ENCODE measurements at places on chromosomes 4 and X.

DNA sequence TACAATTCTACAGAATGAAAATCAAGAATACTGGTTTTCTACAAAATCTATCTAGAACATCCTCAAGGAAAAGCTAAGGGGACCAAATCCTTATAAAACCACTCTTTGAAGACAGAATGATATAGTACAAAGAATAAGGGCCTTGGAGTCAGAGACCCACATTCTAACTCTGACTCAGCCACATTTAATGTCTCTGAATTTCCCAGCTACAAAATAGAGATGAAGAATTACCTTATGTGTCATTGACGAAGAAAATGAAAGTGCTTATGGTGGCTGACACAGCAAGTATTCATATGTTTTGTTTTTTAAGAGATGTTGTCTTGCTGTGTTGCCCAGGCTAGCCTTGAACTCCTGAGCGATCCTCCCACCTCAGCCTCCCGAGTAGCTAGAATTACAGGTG, 35.9 kb upstream of the CXorf38 start:
- DNase-seq = no peak

GRCh38 chr4:3753726-3754412, 12.3 kb upstream of the ADRA2C start:
- no peak for DNase-seq

- DNase-seq = no peak
These were observed 192.7 kb upstream of the LEF1 start for GRCh38 chr4:108361446-108361820.

DNA sequence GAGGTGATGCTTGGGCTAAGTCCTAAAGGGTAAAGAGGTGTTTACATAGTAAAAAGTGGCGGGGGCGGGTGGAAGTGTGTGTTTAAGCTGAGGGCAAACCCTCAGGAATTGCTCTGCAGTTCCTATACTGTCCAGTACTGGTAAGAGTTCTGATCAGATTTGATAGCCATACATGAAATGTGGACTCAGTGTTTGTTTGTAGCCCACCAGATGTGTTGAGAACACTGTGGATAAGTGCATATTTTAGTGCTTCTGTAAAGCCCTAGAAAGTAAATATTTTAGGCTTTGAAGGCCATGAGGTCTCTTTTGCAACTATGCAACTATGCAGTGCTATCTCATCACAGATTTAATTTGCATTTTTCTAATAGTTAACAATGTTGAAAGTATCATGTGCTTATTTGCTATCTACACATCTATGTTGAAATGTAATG, 80.7 kb upstream of the EOLA2 start:
- no peak for DNase-seq

DNA sequence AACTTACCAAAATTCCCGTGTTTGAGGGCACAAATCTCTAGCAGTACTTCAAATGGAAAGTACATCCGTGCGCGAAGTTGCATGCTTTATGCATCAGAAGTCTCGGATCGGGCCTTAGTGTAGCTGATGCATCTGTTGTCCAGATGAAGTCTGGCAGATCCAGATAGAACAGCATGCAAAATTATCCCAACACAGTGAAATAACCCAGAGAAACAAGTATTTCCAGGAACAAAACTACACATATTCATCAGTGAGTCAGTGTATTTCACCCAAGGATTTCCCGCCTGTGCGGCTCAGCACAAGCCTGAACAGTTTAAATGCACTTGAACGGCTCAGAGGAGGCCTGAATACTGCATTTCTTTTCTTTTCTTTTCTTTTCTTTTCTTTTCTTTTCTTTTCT, 27.4 kb upstream of the CLDN24 start:
- no peak for DNase-seq

DNA sequence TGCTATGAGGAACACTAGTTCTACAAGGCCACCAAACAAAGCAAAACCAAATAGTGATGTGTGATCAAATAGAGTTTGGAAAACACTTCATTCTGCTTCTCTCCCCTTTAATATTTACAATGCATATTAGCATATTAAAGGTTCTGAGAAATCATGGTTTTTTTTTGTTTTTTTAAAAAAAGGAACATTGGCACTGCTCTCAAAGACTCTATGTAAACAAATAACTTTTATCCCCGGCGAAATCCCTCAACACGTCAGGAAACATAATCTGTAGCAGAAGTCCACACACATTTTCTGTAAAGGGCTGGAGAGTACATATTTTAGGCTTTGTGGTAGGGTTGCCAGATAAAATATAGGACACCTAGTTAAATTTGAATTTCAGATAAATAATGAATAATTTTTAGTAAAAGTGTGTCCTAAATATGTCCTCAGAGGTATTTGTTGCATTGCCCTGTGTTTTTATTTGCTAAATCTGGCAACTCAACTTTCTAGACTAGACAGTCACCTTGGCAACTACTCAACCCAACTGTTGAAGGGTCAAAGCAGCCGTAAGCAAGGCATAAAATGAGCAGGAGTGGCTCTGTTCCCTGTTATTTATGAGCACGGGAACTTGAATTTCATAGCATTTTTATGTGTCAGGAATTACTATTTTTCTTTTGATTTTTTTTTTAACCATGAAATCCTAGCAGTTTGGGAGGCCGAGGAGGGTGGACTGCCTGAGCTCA, 8.6 kb downstream of the SPATA4 start:
- no peak for DNase-seq

DNA sequence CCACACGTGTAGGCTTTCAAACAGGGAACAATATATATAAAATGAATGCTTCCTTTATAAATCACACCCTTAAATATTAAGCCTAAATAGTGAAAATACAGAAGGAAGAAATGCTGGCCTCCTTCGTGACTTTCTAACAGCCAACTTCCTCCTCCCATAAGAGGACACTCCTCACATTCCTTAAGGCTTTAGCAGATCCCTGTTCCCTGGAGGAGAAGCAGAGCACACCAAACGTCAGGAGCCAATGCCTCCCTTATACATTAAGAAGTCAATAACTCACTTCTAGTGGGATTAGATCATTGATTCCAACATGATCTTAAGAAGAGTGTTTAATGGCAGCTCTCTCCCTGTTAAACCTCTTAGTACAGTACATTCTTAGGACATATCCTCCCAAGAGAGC, 108.4 kb upstream of the FAM241A start:
- DNase-seq = no peak

DNA sequence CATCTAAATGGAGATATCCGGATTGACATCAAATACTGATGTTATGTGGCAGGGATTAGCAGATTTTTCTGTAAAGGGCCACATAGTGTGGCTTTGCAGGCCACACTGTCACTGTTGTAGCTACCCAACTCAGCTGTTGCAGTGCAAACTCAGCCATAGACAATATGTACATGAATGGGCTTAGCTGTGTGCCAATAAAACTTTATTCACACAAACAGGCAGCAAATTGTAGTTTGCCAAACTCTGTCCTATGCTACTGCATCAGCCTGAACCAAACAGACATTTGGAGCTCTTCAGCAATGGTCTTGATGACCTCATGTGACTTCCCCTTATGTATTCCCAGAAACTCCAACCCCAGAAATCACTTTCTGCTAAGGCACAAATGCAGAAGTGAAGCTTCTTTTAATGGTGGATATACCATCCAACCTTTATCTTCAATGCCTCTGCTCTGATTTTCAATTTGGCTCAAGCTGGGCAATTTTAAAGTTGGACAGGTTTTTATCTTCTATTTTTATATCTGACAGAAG, 18.4 kb upstream of the TRPC5OS start:
- DNase-seq = no peak

- DNase-seq = no peak
These were observed 174.8 kb downstream of the ENOX2 start for GRCh38 chrX:130728208-130728607.

DNA sequence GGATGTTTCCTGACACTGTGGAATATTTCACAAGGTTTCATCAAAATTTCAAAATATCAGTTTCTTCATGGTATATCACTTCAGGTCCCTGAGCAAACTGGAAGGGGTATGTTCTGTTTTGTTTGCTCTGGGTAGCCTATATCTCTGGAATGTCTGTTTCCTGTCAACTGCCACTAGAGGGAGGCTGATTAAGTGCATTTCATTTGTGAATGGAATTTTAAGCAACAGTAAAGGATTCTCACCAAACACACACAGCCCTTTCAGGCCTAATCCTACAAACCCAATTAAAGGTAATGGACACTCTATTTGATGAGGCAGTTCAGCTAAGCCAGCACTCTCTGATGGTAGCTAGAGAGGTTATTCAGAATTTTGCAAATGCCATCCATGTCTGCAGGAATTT, 307.1 kb downstream of the TEX13A start:
- no peak for DNase-seq

DNA sequence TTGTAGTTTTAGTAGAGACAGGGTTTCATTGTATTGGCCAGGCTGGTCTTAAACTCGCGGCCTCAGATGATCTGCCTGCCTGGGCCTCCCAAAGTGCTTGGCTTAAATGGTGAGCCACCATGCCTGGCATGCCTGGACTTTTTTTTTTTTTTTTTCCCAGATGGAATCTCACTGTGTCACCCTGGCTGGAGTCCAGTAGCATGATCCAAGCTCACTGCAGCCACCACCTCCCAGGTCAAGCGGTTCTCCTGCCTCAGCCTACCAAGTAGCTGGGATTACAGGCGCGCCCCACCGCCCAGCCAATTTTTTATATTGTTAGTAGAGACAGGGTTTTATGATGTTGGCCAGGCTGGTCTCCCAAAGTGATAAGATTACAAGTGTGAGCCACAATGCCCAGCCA, 8.4 kb downstream of the UBE2K start:
- DNase-seq = no peak

DNA sequence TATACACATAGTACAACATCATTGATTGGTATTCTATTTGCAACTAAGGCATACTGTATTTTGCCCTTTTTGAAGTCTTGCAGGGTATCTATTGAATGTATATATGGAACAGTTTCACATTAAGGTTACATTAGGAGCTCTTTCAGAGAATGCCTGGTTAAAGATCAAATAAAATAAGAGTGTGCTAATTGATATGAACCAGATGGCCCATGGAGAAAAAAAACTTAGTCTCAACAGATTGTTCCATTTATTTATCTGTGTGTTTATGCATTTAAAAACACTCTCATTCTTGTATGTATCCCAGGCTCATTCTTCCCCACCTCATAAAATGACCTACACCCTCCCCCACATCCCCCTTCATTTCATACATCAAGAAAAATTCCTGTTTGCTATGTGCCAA, 35.2 kb upstream of the GRIA2 start:
- DNase-seq = no peak

DNA sequence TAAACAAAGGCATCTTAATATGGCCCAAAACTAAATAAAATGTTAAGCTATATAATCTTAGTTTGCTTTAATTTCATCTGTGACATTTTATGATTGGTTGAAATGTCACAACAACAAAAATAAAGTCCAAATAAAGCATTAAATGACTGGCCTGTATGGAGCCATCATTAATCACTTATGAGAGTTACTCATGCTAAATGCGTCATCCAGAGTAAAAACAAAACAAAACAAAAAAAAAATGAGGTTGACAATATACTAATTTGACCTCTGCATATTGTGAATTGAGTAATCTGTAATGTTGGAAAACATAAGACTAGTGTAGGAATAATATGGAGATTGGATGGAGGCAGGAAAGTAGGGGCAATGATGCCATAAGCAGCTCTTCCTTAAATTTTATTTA, 139.7 kb downstream of the MAPK10 start:
- DNase-seq = no peak

DNA sequence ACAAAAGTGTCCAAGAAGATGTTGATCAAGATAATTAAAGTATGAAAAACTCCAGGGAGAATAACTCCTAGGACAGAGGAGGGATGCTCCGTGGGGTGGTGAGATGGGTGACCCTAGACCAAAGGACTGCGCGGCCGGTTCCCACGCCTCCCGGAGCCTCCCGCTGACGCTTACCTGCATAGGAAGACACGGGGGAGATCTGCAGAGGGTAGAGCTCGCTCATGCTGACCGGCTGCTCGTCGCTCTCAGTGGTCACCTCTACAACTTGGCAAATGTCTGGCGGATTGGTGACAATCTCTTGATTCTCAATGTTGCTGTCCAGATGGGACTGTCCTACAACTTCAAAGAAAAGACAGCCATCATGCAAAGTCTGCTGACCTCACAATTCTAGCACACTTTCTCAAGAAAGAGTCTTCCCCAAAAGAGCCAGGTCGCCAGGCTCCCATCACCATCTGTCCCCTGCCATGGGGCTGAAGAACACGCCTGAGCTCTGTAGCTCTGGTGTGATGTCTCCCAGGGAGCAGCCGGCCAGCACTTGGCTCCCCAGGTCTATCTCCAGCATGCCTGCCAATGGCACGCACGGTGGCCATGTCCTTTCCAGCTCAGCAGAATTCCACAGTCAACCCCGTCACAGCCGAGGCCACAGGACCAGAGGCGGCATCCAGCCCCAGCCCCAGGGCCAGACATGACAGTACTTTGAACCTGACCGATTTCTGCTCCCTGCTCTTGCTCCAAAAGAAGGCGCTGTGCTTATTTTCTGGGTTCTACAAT, 75.4 kb downstream of the IRF2 start:
- DNase-seq = no peak

DNA sequence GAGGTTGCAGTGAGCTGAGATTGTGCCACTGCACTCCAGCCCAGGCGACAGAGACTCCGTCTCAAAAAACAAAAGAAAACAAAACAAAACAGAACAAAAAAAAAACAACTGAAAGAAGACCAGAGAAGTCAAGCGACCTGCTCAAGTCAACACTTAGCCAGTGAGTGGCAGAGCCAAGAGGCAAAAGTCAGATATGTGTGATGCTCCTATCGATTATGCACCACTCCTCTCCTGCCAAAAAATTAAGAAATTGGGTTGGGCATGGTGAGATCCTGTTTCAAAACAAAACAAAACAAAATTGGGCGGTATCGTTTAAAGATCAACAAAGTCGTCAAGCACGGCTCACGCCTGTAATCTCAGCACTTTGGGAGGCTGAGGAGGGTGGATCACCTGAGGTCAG, 137.7 kb downstream of the PDS5A start:
- no peak for DNase-seq

DNA sequence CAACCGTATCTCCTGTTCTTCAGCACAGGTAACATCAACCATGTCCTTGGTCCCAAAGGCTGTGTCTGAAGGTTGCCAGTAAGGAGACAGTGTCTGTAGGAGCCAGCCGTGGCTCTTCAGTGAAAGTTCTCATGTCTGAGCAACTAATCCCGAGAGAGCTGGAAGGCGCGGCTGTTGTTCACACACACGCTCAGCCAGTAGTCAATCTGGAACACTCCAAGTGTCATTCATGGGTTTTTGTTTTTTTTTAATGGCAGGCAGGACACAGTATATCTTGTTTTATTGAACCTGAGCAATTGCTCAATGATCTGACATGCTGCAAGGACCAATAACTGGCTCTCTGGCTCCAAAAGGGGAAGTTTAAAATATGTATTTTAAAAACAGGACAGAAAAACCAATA, 48.4 kb upstream of the MAP3K15 start:
- DNase-seq = no peak

- DNase-seq = no peak
These were observed 492.8 kb upstream of the NR3C2 start for GRCh38 chr4:148934926-148935578.

DNA sequence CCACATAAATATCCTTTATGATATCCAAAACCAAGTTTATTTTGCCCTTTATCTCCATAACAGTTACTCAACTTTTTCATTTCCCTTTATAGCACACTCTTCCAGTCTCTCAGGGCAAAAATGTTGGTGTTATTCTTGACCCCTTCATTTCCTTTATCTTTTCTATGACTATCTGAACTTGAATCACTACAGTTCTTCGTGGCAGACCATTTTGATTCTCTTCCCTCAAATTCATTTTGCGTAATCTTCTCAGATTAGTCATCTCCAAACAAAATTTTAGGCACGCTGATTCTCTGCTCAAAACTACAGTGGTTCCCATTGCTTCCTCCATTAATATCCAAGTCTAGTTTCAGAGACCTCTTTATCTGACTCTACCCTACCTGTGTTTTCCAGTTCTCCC, 26.1 kb downstream of the RUFY3 start:
- no peak for DNase-seq
